ENCODE measurements at places on chromosomes 5 and 9.

DNA sequence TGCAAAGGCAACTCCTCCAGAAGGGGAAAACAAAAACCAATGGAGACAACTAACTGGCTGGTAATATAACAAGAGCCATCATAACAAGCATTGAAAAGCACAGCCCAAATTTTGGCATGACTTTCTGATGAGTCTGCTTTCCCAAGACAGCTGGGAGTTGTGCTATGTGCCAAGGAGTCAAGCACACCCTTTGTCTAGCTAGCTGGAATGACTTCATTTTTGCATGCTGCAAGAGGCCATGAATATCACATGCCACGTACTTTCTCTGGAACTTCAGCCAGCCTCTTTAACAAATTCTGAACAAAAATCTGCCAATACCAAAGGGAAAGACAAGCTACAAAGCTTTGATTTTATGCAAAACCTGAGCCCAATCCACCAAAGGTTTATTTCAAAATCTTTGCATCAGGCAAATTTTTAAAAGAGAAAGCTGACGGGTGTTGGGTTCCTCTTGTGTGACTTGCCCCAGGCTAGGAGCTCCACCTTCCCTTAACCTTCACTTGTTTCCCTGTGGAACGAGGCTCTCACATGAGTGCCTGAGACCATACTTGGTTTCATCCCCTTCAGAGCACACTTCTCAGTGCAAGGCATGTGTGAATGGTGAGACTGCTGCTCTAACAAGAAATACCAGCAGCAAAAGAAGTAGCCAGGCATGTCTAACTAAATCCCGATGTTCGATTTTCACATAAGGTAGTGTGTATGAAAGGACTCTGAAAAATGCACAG, 47.3 kb downstream of the S1PR3 start:
- H3K27me3 ChIP-seq, result no peaks in the 10 kb centered on the region
- no peaks in the 10 kb centered on the region for H3K36me3 ChIP-seq
- DNase-seq, result no peak
- H3K4me1 ChIP-seq, result no peaks in the 10 kb centered on the region
- H3K4me3 ChIP-seq, result no peak overlapping the region

- H3K36me3 ChIP-seq, result no peaks in the 10 kb centered on the region
- no peak overlapping the region for H3K4me3 ChIP-seq
- DNase-seq, result no peak
- no peaks in the 10 kb centered on the region for H3K4me1 ChIP-seq
Measured at GRCh38 chr5:56791396-56791795, 24.0 kb upstream of the MAP3K1 start.

- no peak overlapping the region for H3K4me3 ChIP-seq
- no peaks in the 10 kb centered on the region for H3K27me3 ChIP-seq
- DNase-seq, result no peak
- H3K4me1 ChIP-seq, result no peaks in the 10 kb centered on the region
Measured at GRCh38 chr5:146909255-146910068, 30.9 kb upstream of the PPP2R2B start.

DNA sequence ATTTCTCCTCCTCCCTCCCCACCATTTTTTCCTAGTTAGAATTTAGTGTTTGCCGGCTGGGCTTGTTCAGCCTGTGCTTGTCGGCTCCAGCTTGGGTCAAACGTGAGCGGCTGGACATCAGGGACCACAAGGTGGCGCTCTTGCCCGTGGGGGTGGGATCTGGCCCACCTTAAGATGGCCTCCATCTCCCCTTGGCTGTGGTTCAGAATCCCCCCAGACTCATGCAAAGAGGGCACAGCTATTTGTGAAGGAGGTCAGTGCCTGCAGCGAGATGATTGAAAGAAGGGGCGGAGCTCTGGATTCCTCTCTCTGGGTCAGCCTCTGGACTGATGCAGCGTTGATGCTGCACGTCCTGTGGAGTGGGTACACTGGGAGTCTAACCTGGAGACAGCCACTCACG, 283.3 kb upstream of the TUT7 start:
- H3K27ac ChIP-seq, result no peak overlapping the region
- no peak for DNase-seq
- no peaks in the 10 kb centered on the region for H3K4me1 ChIP-seq
- H3K4me3 ChIP-seq, result no peak overlapping the region

DNA sequence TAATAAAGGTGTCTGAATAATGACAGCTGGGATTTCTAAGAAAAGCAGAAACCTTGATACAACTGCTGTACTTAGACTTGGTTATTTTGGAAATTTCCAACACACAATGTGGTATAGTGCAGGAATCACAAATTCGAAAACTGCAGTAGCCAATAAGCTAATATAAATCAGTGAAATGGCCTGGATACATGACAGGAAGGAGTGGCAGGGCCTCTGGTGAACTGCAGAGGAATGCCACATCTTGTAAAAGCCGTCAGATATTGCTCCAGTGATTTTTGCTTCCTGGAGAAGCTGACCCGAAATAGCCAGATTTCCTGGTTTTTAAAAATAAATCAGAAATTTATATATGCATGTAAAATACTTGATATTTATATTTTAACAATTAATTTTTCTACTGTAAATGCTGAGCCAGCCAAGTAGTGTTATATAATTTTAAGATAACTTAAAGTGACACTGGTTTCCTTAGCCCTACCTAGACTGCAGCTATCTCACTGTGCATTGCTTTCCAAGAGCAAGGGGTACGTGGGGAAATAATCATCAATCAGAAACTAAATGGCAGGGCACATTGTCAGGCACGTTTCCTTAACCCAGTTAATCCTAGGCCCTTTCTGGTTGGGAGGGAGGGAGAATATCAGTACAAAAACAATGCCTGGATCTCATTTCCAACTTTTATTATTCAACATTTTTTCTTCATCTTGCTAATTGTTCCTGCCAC, 182.4 kb downstream of the RASEF start:
- no peaks in the 10 kb centered on the region for H3K36me3 ChIP-seq
- H3K4me3 ChIP-seq, result no peak overlapping the region
- H3K27me3 ChIP-seq, result no peaks in the 10 kb centered on the region

DNA sequence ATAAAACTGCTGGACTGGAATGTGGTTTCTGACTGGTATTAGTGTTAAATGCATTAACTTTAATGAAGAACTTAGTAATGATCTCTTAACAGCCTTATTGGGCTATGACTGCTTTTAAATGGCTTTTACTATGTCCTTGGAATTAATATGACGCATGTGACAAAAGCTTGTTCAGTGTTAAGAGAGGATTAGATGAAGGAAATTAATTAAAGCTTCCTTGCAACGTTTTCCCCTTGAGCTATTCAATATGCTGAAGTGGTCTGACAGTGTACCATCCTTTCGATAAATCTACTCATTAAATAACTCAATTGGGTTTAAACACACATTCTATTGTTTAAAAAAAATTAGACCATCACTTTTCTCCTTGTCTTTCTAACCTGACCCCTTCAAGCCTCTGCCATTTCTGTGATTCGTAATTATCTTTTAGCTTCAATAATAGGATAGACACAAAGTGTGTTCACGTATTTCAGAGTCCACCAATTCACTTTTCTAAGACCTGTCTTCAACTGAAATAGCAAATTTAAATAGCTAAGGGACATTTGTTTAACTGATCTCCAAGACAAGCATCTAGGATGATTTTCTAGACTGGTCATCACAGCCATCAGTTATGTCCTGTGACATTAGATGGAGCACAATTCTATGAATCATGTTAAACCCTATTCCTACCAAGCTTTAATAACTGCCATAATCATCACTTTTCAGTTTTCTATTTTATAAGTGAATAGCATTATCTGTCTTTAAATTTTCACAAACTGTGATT, 1258.0 kb upstream of the CDH9 start:
- H3K4me3 ChIP-seq, result no peak overlapping the region
- no peak for DNase-seq
- H3K4me1 ChIP-seq, result no peaks in the 10 kb centered on the region
- no peak overlapping the region for H3K27ac ChIP-seq

DNA sequence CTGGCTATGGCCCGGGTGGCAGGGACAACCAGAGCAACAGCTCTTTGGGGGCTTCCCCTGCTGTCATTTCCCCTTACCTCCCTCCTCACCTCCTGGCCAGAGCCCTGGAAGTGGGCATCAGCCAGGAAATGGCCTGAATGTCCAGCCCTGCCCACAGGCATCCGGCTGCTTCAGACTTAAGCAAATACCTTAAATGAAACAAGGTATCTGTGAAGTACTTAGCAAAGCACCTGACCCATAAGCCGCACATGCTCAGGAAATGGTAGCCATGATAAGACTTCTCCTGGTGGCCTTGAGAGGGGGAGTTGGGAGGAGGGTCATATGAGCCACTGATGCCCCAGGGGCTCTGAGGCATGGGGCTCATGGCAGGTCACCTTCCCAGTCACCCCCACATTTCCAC, 43.8 kb downstream of the CAMK2A start:
- no peaks in the 10 kb centered on the region for H3K36me3 ChIP-seq
- H3K4me3 ChIP-seq, result no peak overlapping the region
- no peaks in the 10 kb centered on the region for H3K4me1 ChIP-seq
- DNase-seq, result no peak

GRCh38 chr5:32329395-32329834, 16.7 kb upstream of the MTMR12 start:
- no peak overlapping the region for H3K27ac ChIP-seq
- H3K36me3 ChIP-seq, result no peaks in the 10 kb centered on the region
- H3K27me3 ChIP-seq, result no peaks in the 10 kb centered on the region
- H3K4me3 ChIP-seq, result no peak overlapping the region
- peak; percentile 85 for DNase-seq

- no peak overlapping the region for H3K4me3 ChIP-seq
- no peaks in the 10 kb centered on the region for H3K27me3 ChIP-seq
- DNase-seq, result no peak
- H3K4me1 ChIP-seq, result peaks cover 3% of the 10 kb centered on the region
Measured at GRCh38 chr9:112072721-112073638, 102.1 kb downstream of the SUSD1 start.

DNA sequence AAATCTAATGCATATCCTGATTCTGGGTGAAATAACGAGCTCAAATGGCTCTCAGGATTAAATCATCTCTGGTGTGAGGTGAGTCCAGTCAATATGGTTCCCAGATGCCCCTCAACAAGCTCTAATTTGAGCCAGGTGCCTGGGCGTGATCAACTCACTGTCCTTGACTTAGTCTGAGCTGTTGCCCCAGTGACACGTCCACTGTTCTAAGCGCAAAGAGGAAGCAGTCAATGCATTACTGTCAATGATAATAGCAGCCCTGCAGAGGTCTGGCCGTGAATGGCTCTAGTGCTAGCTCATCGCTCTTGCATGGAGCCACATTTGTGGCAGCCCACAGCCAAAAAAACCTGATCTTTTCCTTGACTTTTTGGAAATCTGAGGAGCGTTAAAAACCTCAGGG, 128.6 kb upstream of the EFNA5 start:
- no peak overlapping the region for H3K27ac ChIP-seq
- DNase-seq, result no peak
- H3K4me1 ChIP-seq, result no peaks in the 10 kb centered on the region
- no peaks in the 10 kb centered on the region for H3K36me3 ChIP-seq
- no peaks in the 10 kb centered on the region for H3K27me3 ChIP-seq
- H3K4me3 ChIP-seq, result no peak overlapping the region

GRCh38 chr9:20989923-20990341, 41.5 kb downstream of the HACD4 start:
- no peaks in the 10 kb centered on the region for H3K27me3 ChIP-seq
- H3K4me3 ChIP-seq, result no peak overlapping the region
- H3K27ac ChIP-seq, result no peak overlapping the region
- DNase-seq, result no peak
- H3K4me1 ChIP-seq, result no peaks in the 10 kb centered on the region

DNA sequence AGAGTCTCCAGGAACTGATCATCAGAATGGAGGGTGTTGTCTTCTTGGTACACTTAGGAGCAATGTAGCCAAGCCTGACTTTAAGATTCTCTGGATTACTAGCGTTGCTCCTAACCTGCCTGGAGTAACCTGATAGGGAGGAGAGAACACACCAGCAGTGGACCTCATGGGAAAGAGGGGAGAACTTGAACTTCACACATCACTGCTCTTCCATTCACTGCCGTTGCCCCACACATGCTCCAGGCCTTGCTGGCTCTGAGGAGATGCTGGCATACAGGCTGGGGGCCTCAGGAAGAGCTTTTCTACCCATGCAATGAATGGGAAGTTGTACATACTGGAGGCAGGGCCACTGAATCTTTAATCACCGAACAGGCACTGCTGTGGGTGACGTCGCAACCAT, 60.3 kb upstream of the ADAMTS16 start:
- H3K27ac ChIP-seq, result no peak overlapping the region
- no peaks in the 10 kb centered on the region for H3K36me3 ChIP-seq
- H3K27me3 ChIP-seq, result no peaks in the 10 kb centered on the region
- H3K4me3 ChIP-seq, result no peak overlapping the region
- DNase-seq, result no peak
- H3K4me1 ChIP-seq, result no peaks in the 10 kb centered on the region

DNA sequence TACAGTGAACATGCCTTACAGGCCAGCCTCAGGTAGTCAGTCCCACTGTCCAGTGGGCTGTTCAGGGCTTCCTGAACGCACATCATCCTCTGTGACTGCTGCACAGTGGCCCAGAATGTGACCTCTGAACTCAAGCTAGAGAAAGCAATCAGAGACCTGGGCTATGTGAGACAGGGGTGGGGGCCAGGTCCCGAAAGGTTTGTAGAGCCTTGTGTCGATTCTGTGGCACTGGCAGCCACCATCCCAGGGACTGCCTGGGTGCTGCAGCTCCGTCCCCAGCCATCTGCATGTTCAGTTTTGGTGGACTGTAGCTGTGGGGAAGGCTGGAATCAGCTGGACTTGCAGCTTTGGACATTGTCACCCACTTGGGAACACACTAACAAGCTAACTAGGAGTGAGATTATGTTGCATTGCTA, 47.7 kb downstream of the MVB12B start:
- no peaks in the 10 kb centered on the region for H3K4me1 ChIP-seq
- H3K36me3 ChIP-seq, result no peaks in the 10 kb centered on the region

GRCh38 chr5:23268136-23268535, 239.3 kb upstream of the PRDM9 start:
- no peak overlapping the region for H3K4me3 ChIP-seq
- DNase-seq, result no peak
- H3K4me1 ChIP-seq, result no peaks in the 10 kb centered on the region
- no peaks in the 10 kb centered on the region for H3K36me3 ChIP-seq

DNA sequence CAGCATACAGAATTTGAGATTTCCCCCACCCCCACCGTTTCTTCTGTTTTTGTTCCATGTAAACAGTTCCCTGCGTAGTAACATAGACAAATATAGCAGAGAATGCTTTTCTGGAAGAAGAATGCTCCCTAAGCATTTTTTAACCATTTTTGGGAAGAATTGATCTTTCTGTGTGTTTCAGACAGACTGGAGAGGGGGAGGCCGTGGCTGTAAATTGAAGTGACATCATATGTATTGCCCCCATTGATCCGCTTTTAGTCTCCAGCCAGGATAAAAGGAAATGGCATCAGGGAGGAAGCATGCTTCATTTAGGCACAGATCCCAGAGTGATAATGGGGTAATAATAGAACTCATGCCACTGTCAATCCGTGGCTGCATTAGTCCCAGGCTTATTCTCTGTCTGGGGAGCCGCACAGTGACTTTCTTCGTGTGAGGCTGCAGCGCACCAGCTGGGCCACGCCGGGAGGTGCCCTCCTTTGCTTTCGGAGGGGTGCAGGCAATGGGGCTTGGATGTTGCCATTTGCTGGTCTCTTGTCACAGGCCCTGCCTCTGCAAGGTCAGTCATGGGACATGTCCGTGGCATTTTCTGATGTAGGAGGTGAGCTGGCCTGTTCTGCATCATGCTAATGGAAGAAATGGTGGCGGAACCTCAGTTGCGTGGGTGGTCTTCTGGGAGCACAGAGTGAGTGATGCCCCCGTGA, 261.5 kb downstream of the FANCC start:
- no peak overlapping the region for H3K4me3 ChIP-seq
- H3K27me3 ChIP-seq, result no peaks in the 10 kb centered on the region
- H3K36me3 ChIP-seq, result no peaks in the 10 kb centered on the region
- no peak for DNase-seq
- no peaks in the 10 kb centered on the region for H3K4me1 ChIP-seq
